ENCODE measurements at places on chromosomes 1 and 21.

DNA sequence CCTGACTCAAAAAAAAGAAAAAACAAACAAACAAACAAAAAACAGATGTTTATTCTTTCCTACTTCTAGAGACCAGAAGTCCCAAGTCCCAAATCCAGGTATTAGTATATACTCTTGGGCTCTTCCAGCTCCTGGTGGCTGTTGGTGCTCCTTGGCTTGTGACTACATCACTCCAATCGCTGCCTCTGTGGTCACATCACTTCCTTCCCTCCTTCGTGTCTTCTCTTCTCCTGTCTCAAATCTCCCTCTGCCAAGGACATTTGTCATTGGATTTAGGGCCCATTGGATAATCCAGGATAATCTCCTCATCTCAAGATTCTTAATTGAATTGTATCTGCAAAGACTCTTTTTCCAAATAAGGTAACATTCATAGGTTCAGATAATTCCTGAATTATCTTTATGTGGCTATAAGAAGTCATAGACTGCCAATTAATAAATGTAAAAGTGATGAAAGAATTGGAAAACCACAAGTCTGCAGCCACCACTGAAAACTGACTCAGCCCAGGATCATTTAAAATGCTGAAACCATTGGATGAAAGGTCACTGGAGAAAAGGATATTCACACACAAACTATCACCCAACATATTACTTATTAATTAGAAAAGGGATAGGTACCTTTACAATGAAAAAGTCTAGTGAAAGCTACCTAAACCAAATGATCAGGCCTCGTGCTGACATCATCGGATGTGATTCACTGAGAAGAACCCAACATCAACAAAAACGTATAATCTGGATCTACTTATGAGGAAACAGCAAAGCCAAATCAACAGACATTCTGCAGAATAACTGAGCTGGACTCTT lies 67.1 kb downstream of the ZNF281 start:
- no peak for DNase-seq

- DNase-seq: no peak
These were observed 106.5 kb downstream of the RGS7 start for GRCh38 chr1:241250465-241250864.

DNA sequence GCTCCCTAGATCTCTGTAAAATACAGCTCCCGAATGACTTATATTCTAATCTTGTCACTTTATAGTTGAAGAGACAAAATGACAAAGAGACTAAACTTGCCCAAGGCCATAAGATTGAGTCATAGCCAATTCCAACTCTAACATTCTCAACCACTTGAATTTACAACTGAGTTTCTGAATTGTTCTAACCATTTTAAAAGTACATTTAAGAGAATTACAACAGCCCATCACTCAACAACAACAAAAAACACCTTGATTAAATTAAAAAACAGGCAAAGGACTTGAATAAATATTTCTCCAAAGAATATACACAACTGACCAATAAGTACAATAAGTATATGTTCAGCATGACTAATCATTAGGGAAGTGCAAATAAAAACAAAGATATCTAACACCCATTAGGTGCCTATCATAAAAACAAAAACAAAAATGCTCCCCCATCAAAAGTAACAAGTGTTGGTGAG lies 8.7 kb upstream of the ADCY10 start:
- no peak for DNase-seq

DNA sequence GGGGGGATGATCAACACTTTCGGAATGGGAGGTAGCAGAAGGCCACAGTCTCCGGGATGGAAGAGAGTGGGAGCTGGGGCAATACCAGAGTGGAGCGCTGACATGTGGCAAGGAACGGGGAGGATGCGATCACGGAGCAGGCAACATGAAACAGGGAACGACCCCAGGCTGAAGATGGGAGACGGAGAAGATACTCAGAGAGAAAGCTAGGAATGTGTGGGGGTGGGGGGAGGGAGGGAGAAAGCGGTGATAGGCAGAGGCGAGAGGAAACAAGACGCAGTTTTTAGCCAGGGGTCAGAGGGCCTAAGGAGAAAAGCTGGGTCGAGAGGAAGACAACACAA lies 577 bp downstream of the RAB3GAP2 start:
- DNase-seq: no peak

DNA sequence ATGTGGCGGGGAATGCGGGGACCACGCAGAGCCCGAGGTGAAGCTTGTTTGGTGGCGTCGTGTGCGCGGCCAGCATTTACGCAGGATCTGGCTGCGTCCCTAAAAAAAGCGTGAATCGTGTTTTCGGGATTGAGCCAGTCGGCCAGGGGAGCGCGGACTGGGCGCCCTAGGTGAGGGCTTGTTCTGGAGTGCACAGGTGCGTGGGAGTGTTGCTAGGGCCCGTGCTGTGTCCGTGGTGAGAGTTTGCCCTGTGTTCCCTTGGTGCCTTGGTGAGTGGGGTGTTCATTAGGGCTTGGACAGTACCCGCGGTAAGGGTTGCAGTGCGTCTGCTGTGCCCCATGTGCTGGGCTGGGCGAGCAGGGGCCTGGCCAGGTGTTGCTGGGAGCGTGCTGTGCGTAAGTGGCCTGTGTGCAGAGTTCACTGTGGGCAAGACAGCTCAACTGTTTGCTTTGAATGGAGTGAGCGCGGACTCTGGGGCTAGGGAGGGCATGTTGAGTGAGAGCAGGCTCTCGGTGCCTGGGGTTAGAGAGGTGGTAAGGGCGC lies 673 bp downstream of the CD46 start:
- no peak for DNase-seq

- DNase-seq: no peak
These were observed 169.8 kb downstream of the DAB1 start for GRCh38 chr1:57254022-57254421.

GRCh38 chr1:212495766-212496494 lies 63.2 kb downstream of the NENF start:
- no peak for DNase-seq

GRCh38 chr1:182682406-182682805 lies 2.0 kb downstream of the RGS8 start:
- DNase-seq: no peak

GRCh38 chr1:12618661-12618964 lies 603 bp upstream of the DHRS3 start:
- no peak for DNase-seq

DNA sequence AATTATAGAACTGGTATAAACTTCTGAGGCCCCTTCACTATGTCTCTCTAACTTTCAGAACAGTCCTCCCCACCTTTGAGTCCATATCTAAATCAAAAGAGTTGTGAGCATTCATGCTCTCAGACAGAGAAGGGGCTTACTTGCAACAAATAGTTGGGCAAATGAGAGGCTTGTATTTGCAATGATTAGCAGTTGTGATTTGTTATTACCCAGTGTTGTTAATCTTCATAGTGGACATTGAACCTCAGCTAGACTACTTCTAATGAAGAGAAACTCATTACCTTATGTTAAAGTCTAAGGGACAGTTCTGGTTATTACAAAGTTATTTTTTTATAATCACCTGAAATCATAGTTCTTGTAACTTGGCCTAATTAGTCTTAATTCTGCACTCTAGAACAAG lies 114.5 kb downstream of the RABGAP1L start:
- DNase-seq: no peak

DNA sequence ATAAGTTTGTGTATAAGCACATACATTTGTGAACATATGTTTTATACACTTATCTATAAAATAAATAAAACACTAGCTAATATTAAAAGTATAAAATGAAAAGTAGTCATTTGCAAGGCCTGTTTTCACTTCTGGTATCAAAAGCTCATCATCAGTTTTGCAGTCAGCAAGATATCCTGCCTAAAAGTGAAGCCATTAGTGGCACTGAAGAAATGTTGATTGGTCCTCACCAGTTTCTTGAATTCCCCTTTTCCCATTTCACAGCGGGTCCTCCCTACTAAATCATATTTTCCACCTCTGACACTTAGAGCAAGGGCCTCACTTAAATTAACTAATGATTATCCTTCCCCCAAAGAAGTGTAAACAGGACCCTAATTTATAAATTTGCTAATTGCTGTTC lies 6.7 kb downstream of the TBX15 start:
- DNase-seq: no peak

- peak; percentile 57 for DNase-seq
These were observed 1.3 kb downstream of the RCOR3 start for GRCh38 chr1:211260141-211261107.

DNA sequence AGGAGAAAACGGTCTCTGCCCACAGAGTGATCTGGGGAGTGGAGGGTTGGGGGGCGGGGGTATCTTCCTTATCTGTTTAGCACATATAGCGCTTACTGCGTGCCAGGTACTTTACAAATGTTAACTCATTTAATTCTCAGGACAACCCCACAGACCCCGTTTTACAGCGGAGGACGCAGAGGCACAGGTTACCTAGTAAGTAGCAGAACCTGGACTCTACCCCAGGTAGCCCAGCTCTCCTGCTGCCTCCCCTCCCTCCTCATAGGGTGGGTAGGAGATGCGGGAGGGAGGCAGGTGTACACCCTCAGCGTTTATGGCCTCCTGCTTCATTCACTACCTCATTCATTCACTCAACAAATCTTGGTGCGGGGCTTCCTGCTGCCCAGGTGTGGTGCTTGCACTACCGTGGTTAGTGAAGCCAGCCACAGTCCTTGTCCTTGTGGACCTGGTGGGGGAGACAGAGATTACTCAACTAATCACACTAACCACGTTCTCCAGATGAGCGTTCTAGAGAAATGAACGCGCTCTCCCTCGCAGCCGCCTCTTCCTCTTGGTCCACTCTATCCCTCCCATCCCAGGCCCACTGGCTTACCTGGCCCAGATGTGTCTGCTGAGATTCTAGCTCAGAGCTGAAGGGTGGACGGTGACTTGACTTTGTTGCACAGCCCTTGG lies 102.0 kb downstream of the IER5 start:
- no peak for DNase-seq

DNA sequence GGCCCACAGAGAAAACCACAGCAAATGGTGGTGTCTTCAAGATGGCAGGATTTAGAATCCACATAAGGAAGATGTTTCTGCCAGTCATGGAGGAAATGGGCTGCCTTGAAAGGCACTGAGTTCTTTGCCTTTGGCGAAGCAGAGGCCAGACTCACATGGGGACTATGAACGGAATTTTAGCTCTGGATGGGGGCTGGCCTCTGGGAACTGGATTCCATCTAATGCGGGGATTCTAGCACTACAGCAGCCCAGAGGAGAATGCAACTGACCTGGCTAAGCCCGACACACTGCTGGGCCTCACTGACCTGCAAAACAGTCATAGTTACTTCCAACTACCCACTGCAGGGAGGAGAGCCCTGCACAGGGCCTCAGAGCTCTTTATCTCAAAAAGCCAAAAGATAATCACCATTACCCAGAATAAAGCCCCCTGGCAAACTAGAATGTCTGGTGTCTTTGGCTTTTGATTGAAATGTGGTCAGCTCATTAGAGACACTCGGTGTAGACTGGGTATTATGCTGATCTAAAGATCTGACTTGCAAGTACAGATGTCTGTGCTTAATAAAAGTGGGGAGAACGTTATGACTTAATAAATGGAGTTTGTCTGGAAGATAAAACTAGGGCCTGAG lies 11.6 kb downstream of the HCRTR1 start:
- no peak for DNase-seq

GRCh38 chr21:29342363-29342957 lies 43.7 kb downstream of the BACH1 start:
- no peak for DNase-seq

DNA sequence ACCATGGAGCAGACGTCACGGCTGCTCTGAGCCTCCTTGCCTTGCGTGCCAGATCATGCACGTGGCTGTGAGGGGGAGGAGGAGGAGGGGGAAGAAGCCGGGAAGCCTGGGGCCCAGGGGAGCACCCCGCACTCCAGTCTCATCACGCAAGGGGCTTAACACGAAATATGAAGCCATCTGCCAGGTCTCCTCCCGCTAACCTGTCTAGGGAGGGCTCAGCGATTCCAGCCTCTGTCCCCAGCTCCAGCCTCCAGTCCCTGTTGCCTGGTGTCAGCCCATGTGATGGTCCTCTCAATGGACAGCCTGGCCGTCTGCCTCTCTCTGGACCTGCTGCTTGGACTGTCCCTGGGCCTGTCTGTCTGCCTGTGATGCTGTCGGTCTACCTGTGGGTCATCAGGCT lies 22.5 kb upstream of the C1QA start:
- no peak for DNase-seq

GRCh38 chr1:223228201-223228600 lies 85.2 kb upstream of the TLR5 start:
- DNase-seq: no peak

DNA sequence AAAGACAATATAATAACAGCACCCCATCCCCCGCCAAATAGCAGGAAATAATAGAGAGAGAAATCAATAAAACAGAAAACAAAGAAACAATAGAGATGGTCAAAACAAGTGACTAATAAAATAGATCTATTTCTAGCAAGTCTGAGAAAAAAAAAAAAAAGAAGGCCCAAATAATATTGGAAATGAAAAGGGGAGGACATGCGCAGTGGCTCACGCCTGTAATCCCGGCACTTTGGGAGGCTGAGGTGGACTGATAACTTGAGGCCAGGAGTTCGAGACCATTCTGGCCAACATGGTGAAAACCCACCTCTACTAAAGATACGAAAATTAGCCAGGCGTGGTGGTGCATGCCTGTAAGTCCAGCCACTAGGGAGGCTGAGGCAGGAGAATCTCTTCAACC lies 18.5 kb upstream of the HCRTR1 start:
- DNase-seq: no peak

- no peak for DNase-seq
These were observed 60.3 kb downstream of the UBE2T start for GRCh38 chr1:202281316-202282024.

DNA sequence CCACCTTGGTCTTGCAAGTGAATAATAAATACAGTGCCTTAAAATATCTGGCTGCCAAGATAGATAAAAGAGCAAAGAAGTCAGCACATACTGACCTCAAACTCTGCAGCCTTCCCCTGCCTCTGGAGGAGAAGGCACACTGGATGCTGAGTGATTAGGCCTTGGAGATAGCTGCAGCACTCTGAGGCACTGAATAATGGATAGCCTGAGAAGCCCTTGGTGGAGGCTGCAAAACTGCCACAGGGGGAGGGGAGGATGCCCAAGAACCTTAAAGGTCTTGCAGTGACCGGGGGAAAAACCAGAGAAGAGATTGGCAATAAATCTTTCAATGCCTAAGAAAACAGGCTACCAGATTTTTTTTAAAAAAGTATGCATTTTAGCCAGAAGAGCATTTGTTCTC lies 167.4 kb upstream of the PRMT6 start:
- DNase-seq: no peak

- DNase-seq: no peak
These were observed 29.4 kb upstream of the SOD1 start for GRCh38 chr21:31629972-31630711.
